ENCODE measurements at places on chromosomes 1 and 21.

- no peak for DNase-seq
Observed at GRCh38 chr21:34113842-34114241, 40.5 kb downstream of the MRPS6 start.

- DNase-seq: no peak
Observed at GRCh38 chr1:77926561-77927357, 38.3 kb downstream of the NEXN start.

DNA sequence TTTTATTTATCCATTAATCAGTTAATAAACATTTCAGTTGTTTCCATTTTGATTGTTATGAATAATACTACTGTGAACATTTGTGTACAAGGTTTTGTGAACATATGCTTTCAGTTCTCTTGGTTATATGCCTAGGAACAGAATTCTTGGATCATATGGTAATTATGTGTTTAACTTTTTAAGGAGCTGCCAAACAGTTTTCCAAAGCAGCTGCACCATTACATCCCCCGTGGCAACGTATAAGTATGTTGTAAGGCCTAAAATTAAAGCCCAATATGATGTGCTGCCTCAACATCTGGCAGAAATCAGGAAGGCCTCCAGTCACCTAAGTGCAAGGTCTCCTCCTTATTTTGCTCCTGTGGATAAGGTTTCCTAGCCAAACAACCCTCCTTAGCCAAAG lies 235.6 kb upstream of the CACYBP start:
- no peak for DNase-seq

DNA sequence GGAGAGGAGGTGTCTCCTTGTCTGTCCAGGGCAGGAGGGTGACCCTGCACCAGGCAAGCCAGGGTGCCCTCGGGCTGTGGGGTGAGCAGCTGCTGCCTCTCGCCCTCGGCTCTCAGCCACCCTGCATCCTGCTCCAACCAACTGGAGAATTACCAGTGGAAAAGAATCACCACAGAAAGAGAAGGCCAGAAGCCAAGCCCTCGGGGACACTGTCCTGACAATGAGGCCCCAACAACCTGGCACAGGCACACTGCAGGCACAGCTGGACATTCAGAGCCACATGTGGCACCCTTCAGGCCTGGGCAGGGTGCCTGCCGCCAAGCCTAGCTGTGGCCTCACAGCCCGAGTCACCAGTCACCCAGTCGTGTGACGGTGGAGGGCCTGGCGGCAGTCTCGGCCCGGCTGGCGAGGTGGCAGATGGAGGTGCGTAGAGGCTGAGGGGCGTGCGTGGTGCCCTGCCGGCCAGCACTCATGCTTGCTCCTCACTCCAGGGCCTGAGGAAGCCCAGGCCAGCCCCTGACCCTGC lies 12.0 kb downstream of the MEGF6 start:
- no peak for DNase-seq

GRCh38 chr21:26732432-26733221 lies 112.6 kb downstream of the ADAMTS1 start:
- DNase-seq: no peak

DNA sequence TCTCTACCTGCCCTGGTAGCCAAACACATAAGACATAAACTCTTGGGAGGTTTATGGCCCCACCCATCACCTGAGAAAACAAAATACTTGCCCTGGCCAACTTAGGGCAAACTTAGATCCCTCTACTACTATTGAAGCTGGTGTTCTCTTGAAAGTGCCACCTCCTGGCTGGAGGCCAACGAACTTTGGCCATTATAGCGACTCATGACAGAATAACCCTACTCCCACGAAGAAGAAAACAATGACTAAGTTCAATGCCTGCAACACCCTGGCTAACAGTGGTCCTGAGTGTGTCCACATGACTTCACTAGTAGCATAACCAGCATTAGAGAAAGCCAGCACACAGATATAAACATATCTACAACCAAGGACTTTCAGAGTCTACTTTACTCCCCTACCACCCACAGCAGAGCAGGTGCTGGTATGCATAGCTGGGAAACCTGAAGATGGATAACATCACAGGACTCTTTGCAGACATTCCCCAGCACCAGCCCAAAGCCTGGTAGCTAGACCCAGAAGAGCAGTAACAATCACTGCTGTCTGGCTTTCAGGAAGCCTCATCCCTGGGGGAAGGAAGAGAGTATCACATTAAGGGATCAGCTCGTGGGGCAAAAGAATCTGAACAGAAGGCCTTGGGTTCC lies 81.0 kb downstream of the SLC30A10 start:
- DNase-seq: no peak

GRCh38 chr1:87335175-87335884 lies 6.7 kb downstream of the LMO4 start:
- peak; percentile 43 for DNase-seq

GRCh38 chr1:222002503-222002902 lies 260.6 kb upstream of the DUSP10 start:
- no peak for DNase-seq

DNA sequence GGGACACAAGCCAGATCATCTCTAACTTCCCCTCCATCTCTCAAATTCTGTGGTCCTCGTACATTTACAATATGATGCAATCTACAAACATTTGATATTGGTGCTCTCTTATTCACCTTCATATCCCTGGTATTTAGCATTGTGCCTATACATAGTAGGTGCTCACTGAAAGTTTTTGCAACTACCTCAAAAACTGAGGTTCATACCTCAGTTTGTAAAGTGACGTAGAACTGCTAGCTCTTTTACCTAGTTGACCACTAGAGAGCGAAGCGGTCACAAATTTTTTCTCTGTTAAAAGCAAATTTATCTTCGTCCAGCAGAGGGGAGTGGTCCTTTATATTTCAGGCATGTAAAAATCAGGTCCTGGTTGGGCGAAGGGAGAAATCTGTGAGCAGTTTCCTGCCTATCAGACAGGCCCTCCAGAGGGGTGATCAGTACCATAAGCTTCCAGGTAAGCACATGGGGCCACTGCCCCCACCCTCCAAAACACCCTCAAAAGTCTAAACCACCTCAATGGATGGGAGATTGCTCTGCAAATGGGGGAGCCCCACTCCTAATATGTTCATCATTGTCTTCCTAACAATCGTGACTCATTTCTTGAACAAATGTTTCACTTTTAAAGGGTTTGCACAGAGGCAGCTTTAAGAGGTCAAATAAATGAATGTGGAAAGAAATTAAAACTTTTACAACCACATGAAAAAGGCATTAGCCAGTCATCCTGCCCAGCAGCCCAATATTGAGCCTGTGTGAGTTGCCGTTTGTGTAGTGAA lies 10.6 kb upstream of the HLCS start:
- DNase-seq: no peak

- no peak for DNase-seq
Observed at GRCh38 chr1:152111515-152111968, 3.7 kb downstream of the TCHH start.

DNA sequence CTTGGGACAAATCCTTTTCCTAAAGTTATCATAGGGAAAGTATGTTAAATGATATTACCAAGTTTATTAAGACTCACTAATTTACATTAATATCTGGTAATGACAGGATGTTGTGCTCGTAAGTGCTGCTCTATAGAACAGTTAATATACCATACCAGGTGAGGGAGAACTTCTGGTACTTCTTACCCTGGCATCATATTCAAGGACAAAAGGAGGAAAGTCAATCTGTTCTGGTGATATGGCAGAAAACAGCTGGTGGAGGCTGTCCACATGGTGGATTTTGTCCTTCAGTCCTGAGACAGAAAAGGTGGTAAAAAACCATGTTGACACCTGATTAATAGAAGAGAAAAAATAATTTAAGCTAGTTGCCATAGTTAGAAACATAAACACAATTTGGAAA lies 51.6 kb downstream of the GDAP2 start:
- DNase-seq: no peak

DNA sequence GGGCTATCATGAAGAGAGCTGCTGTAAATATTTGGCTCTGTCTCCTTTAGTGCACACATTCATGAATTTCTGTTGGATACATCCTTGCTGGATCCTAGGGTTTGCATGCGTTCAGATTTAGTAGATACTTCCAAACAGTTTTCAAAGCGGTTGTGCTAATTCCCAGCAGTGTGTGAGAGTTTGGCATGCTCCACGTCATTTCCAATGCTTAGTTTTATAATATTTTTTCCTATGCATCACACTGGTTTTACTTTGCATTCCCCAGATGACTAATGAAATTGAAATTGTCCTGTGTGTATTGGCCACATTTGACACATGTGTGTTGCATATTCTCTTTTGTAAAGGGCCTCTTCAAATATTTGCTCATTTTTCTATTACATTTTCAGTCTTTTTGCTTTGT lies 18.5 kb upstream of the AADACL3 start:
- no peak for DNase-seq

- DNase-seq: no peak
Observed at GRCh38 chr1:22789356-22789994, 78.8 kb downstream of the EPHB2 start.

- DNase-seq: no peak
Observed at GRCh38 chr1:182357171-182357570, 34.4 kb downstream of the GLUL start.

DNA sequence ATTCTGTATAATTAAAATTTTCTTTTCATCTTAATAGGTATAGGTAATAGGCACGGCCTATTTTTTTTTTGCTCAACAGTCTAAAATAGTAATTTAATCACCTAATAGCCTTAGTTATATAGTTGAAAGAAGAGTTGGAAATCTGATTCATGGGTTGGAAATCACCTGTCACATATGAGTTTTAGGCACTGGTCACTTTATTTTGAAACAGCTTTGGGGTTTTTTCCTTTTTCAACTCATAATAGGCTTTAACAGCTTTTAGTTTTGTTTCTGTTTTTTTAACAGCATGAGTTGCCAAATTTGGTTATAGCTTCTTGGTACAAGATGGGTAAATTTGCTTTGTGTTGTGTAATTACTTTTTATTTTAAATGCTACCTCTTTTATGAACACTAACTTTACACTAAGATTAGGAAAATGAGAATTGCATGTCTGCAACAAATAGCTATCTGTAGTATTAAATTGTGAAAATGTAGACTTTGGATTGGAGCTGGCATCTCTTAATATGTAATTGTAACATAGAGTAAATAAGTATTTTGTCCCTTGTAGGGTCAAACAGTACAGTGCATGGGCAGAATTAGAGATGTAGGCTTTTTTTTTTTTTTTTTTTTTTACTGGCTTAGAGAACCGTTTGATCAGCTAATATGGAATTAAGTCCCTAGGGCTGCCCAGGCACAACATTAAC lies 109.8 kb downstream of the OSBPL9 start:
- DNase-seq: no peak

DNA sequence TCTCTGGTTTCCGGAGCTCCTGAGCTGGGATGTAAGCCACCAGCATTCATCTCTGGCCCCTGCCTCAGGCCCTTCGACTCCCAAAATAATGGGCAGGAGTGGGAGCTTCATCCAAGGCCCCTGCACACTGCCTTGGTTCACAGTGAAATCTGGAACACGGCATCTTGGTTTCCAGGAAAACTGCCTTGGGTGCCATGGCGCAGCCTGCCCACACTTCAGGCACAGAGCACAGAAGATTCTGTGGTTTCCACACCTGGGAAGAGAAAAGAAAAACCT lies 48.8 kb upstream of the POFUT2 start:
- no peak for DNase-seq
